ENCODE measurements at places on chromosomes 7 and 10. TPM values are rescaled to one million over a fixed set of nuclear protein-coding genes. Genes with fewer than 3 reads are reported as not detected.

Gene ITPRID1
- total RNA-seq: not detected

Gene CARD11
- total RNA-seq: 0.15 TPM

Gene NEUROG3
- not detected for total RNA-seq

Gene DPYSL4
- 13.2 TPM for total RNA-seq

Gene ETV1
- total RNA-seq: 99.4 TPM

DNA sequence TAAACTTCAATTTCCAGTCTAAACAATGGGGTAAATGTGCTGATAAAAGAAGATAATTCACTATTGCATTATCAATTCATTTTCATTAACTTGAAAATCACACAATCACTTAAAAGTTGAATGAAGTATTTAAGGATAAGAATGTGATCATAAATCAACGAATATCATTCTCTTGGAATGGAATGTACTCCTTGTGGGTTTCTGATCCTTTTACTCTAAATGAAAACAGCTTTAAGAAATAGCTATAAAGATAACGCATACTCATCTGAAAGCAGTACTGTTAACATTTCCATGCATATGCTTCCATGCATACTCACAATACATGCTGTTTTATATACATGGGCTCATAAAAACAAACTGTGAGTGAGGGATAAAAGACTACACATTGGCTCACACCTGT is 108.8 kb downstream of the ATE1 start:
- no peak overlapping the region for H3K27ac ChIP-seq
- no peaks in the 10 kb centered on the region for H3K27me3 ChIP-seq
- H3K4me1 ChIP-seq: no peaks in the 10 kb centered on the region

- H3K27me3 ChIP-seq: no peaks in the 10 kb centered on the region
- DNase-seq: no peak
- H3K36me3 ChIP-seq: no peaks in the 10 kb centered on the region
- H3K27ac ChIP-seq: no peak overlapping the region
- H3K4me3 ChIP-seq: no peak overlapping the region
- H3K4me1 ChIP-seq: no peaks in the 10 kb centered on the region
These were observed 141.7 kb downstream of the SEC23IP start for GRCh38 chr10:120034236-120034635.

- no peaks in the 10 kb centered on the region for H3K4me1 ChIP-seq
- H3K36me3 ChIP-seq: no peaks in the 10 kb centered on the region
- H3K27ac ChIP-seq: no peak overlapping the region
- no peak for DNase-seq
- no peaks in the 10 kb centered on the region for H3K27me3 ChIP-seq
These were observed 24.1 kb upstream of the TNS3 start for GRCh38 chr7:47605816-47606575.

DNA sequence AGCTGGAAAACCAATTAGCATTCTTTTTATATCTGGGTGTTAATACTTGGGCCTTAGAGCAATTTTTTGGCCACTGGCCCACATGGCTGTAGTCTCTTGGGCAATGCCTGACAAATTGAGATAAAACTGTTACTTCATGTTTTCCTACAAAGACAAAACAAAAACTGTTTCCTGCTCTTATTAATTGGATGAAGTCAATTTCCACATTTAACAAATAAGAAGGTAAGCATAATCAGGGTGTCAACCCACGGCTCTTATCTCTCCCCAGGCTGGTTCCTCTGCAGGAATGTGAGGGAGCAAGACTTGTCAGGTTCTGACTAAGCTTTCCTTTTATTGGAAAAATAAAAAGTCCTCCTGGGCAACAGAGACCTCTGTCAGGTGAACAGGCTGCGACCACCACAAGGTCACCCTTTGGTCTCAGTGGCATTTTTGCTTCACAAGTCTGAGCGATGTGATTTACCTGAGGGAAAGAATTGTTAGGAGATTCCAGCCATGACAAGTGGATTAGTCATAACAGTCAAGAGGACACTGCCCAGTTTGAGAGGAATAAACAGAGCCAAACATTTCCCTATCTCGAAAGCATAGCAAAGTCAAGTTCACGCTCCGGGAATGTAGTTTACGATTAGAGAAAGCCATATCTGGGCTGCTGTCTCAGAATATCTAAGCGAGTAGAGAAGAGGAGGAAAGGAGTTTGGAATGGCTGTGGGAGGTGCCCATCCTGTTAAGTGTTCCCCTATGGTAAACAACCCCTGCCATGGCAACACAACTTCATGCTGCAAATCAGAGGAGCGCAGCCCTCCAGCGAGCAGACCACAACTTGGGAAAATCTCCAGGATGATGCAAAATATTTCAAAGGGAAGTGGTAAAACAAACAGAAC is 144.4 kb downstream of the TES start:
- peak; percentile 83 for DNase-seq
- peak overlapping the region; percentile 93 for H3K27ac ChIP-seq
- H3K36me3 ChIP-seq: no peaks in the 10 kb centered on the region
- H3K4me3 ChIP-seq: peak overlapping the region; percentile 37

DNA sequence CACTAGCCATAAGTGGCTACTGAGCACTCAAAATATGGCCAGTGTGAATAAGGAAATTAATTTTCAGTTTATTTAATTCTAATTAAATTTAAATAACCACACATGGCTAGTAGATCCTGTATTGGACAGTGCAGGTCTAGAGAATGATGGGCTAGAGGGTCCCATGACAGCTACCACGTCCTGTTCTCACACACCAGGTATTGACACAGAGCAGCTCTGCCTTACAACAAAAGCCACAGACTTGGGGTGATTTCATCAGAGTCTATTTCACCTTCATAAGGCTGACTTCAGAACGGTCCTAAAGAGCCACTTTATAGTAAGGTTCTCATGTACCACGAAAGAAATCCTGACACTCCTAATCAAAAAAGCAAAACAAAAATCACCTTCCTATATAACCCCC is 111.3 kb downstream of the UBE2H start:
- peaks cover 71% of the 10 kb centered on the region for H3K4me1 ChIP-seq
- no peak overlapping the region for H3K4me3 ChIP-seq

DNA sequence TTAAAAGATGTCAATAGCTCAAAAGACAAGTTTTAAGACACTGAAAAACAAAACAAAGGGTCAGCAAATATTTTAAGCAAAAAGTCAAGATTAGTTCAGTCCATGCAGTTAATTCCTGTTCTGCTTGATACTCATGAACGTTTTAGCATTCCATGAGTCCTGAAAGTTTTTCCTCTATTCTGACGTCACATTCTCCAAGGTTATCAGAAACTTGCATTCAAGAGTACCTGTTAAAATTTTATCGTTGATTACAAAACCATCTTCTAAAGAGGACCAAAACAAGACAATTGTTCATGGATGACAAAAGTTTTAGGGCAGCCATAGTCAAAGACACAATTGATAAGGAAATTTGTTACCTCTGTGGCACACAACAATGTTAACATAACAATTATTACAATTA is 52.5 kb upstream of the VOPP1 start:
- H3K27me3 ChIP-seq: no peaks in the 10 kb centered on the region
- no peak for DNase-seq
- H3K27ac ChIP-seq: no peak overlapping the region
- no peak overlapping the region for H3K4me3 ChIP-seq
- H3K4me1 ChIP-seq: no peaks in the 10 kb centered on the region

DNA sequence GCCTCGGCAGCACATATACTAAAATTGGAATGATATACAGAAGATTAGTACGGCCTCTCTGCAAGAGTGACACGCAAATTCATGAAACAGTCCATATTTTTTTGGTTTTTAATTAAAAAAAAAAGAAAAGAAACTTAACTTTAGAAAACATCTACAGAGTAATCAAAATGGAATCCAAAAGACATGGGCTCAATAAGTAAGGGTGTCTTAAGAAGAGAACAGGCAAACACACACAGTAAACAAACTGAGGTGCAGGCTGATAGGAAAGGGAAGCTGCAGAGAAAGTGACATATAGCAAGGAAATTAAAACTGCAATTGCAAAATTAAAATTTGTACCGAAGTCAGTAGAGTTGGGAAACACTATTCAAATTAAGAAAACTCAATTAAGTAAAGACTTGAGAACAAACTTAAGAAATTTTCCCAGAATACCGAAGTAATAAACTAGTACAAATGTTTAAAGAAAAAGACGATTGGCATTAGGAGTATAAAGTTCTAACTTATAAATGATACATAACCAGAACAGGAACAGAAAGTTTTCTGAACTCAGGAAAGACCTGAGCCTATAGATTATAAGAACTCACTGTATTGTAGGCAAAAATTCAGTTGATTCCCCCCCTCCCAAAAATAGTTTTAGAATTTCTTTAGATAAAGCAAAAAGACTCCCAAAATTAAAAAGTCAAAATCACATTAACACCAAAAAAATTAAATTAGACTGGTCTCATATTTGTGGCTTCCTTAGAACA is 16.3 kb downstream of the MTPN start:
- no peaks in the 10 kb centered on the region for H3K36me3 ChIP-seq
- peaks cover 71% of the 10 kb centered on the region for H3K4me1 ChIP-seq
- H3K4me3 ChIP-seq: no peak overlapping the region
- H3K27ac ChIP-seq: no peak overlapping the region

DNA sequence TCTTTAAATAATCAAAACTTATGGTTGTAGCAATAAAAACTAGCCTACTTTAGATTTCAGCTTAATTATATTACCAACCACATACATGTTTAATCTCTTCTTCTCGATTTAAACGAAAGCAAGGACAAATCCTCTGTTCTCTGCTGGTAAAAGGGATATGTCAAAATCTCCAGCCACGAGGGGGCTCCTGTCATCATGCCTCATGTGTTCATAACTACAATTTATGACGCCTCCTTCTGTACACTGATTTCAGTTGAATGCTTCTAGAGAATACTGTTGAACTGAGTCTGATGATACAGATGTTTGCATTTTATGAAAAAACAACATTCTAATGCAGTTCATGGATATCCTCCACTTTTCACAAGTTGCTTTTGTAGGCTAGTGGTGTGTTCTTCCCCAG is 220.0 kb upstream of the DPP6 start:
- no peaks in the 10 kb centered on the region for H3K36me3 ChIP-seq
- no peaks in the 10 kb centered on the region for H3K27me3 ChIP-seq
- no peaks in the 10 kb centered on the region for H3K4me1 ChIP-seq

GRCh38 chr7:18655912-18656311 is 160.4 kb downstream of the HDAC9 start:
- peaks cover 11% of the 10 kb centered on the region for H3K36me3 ChIP-seq
- H3K4me3 ChIP-seq: no peak overlapping the region
- H3K27me3 ChIP-seq: no peaks in the 10 kb centered on the region
- no peaks in the 10 kb centered on the region for H3K4me1 ChIP-seq
- H3K27ac ChIP-seq: no peak overlapping the region
- DNase-seq: no peak

DNA sequence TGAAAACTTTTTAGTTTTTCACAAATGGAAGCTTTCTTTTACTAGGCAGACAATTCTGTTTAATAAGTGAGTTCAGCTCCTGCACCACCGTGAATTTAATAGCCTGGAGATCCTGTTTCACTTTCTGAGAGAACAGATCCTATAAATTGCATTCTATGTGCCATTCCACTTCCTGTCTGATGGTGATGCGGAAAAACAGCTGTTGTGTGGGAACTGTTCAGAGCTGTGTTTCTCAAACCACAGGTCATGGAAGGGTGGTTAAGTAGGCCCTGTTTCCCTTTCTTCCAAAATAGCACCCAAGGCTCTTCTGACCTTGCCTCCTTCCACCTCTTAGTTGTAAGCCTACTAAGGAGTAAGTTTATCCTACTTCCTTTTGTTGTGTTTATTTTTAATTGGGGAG is 97.2 kb upstream of the DKK1 start:
- H3K27ac ChIP-seq: no peak overlapping the region
- no peak overlapping the region for H3K4me3 ChIP-seq

GRCh38 chr7:120097020-120097419 is 176.0 kb upstream of the KCND2 start:
- no peak overlapping the region for H3K27ac ChIP-seq
- H3K4me3 ChIP-seq: no peak overlapping the region
- H3K4me1 ChIP-seq: no peaks in the 10 kb centered on the region
- H3K27me3 ChIP-seq: no peaks in the 10 kb centered on the region
- no peaks in the 10 kb centered on the region for H3K36me3 ChIP-seq

- no peaks in the 10 kb centered on the region for H3K27me3 ChIP-seq
- H3K4me1 ChIP-seq: peaks cover 37% of the 10 kb centered on the region
- H3K27ac ChIP-seq: no peak overlapping the region
- no peak overlapping the region for H3K4me3 ChIP-seq
These were observed 14.8 kb downstream of the LCOR start for GRCh38 chr10:96846926-96847325.

GRCh38 chr7:31203551-31203950 is 137.0 kb downstream of the NEUROD6 start:
- no peaks in the 10 kb centered on the region for H3K36me3 ChIP-seq
- H3K4me3 ChIP-seq: no peak overlapping the region
- H3K27me3 ChIP-seq: no peaks in the 10 kb centered on the region
- no peak for DNase-seq

Measured in heart left ventricle (tissue), 16 donors.